Activated CD4-positive, alpha-beta memory T cell treated with anti-CD3 and anti-CD28 coated beads for 36 hours (primary cell): ENCODE measurements at places on chromosomes 4 and X. TPM values are rescaled to one million over a fixed set of nuclear protein-coding genes. Genes with fewer than 3 reads are reported as not detected.

Gene PAGE1
- not detected for total RNA-seq

Gene PNMA6E
- total RNA-seq: not detected

Gene ADAM29
- total RNA-seq: not detected

Gene C4orf17
- total RNA-seq: not detected

Gene CHST7
- 6.1 TPM for total RNA-seq

Gene TMEM144
- total RNA-seq: 0.29 TPM

Gene XAGE1A
- total RNA-seq: not detected

Gene SSX3
- total RNA-seq: not detected

Gene CLDN2
- total RNA-seq: not detected

Gene IKBKG
- total RNA-seq: 45.9 TPM

Gene PLP2
- total RNA-seq: 234 TPM

Gene SULT1B1
- 0.76 TPM for total RNA-seq

Gene MAGEC1
- total RNA-seq: not detected

Gene PLP1
- not detected for total RNA-seq

Gene DMRTC1
- not detected for total RNA-seq

Gene KCTD8
- total RNA-seq: not detected

Gene NLGN4X
- total RNA-seq: not detected

Gene ADRA2C
- not detected for total RNA-seq

Gene ZFP92
- total RNA-seq: 1.6 TPM

Gene TAB3
- 19.6 TPM for total RNA-seq

Gene TRIM61
- 1.0 TPM for total RNA-seq
